ENCODE measurements at places on chromosomes 5 and 9.

GRCh38 chr5:169116961-169117461, 183.9 kb downstream of the SLIT3 start:
- no peak for ATAC-seq

GRCh38 chr9:92098638-92099037, 16.6 kb downstream of the SPTLC1 start:
- ATAC-seq = no peak

GRCh38 chr5:16025681-16026080, 153.9 kb downstream of the MARCHF11 start:
- no peak for ATAC-seq

- peak; percentile 20 for ATAC-seq
Observed at GRCh38 chr5:50445296-50445949, 4.3 kb upstream of the EMB start.

DNA sequence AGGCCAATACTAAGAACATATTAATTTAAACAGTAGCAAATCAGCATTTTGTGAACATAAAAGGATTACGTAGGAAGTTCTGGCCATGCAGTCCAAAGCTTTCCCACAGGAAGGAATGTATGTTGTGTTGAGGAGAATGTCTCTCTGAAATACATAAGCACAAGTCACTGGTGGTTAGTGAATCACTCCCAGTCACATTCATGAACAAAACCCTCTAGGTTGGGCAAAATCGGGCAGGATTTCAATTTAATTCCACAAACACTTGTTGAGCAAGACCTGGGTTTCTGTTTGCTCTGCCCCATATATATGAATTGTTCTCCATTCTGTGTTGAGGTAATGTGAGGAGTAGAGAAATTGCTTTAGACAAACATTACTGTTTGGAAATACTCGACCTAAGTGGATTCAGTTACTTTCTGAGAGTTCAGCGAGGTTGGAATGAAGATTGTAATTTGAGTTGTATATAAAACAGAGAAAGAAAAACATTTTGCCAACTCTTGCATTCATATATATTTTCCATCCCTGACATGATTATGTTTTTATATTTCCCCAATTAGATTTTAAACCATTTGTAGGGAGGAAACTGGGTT, 127.6 kb upstream of the RPS23 start:
- no peak for ATAC-seq

DNA sequence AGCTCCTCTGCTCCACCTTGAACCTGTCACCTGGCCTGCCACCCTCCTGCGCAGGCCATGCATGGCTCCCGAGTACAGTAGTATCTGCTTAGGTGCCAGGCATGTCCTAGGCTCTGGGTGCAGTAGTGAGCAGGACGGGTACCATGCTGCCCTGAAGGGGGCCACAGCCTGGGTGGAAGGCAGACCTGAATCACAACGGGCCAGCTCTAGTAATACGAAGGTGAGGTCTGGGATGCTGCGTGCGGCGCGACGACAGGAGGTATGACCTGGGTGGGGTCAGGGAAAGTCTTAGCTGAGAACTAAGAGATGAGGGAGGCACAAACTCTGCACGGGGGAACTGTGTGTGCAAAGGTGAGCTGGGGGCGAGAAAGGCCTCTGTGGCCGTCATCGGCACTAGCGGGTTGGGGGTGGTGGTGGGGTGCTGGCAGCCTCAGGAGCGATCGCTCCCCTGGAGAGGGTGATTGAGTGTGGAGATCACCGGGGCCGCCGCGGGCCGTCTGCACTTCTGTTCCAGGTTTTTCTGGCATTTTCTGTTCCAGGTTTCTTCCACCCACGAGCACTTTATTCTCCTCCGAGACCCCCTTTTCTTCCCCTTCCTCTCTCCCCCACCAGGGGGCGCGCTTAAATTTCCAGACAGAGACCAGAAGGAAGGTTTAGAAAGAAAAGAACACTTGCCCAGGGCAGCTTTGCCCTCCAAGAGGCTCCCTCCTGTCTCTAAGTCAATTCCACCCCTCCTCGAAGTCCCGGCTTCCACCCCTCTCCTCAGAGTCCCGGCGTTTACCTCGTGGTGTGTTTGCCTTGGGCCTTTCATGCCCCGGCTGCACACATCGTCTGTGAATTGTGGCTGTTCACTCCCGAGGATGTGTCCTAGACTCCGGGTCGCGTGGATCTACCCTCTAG, 15.1 kb downstream of the PDLIM4 start:
- ATAC-seq = peak; percentile 42

- no peak for ATAC-seq
Observed at GRCh38 chr5:168110870-168111832, 180.3 kb upstream of the WWC1 start.

- ATAC-seq = no peak
Observed at GRCh38 chr9:12851341-12852090, 76.7 kb downstream of the LURAP1L start.

DNA sequence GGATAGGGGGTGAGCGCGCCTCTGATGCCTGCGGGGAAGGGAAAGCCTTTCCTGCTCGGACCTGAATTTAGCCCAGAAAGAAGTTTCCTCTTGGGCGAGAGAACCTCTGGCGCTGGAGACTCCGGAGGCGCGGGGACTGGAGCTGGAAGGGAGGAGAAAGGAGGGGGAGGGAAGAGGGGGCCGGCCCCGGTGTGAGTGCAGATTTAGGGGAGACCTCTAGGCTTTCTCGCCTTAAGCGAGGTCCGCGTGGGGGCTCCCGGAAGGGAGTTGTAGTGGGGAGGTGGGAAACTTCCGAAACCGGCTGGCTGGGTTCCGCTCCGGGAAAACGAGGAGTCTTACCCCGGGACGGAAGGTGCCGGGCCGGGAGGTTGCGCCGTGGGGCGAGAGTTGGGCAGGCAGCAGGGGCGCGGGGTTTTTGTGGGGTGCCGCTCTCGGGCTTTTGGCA, 1.3 kb downstream of the PCSK5 start:
- no peak for ATAC-seq

DNA sequence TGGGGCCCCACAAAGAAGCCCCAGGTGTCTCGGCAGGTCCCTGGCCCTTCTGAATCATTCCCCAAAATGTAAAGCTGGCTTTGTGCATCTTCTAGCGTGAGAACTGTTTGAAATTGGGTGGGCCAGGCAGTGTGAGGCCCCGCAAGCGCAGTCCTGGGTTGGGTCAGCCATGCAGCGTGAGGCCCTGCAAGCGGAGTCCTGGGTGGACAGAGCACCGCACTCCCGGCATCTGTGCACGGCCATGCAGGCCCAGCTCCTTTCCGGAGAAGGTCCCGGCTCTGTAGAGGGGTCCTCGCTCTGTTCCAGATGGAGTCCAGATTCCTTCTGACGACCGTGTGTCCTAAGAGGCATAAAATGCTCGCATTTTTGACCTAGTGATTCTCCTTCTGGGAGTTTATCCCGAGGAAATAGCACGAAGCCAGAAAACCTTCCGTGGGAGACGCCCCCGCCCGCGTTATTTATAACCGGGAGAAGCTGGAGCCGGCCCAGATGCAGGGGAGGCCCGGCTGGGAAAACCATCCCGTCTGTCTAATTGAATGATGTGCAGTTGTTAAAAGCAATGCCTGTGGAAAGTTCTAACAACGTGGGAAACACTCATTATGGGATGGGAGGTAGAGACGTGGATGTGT, 19.4 kb upstream of the NOTCH1 start:
- no peak for ATAC-seq

- peak; percentile 21 for ATAC-seq
Observed at GRCh38 chr9:95379630-95380029, 62.1 kb upstream of the FANCC start.

- no peak for ATAC-seq
Observed at GRCh38 chr5:38636626-38637025, 80.2 kb upstream of the LIFR start.

- ATAC-seq = peak; percentile 75
Observed at GRCh38 chr5:69414885-69415583, at the start of gene MARVELD2. TSS of gene MARVELD2 (plus strand) at chr5:69415116. CDS start at chr5:69419386, 4,270 bp downstream.

- no peak for ATAC-seq
Observed at GRCh38 chr5:129664336-129664937, 83.5 kb upstream of the MINAR2 start.

- ATAC-seq = no peak
Observed at GRCh38 chr5:135236228-135236907, 162.7 kb downstream of the MACROH2A1 start.

GRCh38 chr9:1658661-1659362, 356.3 kb upstream of the SMARCA2 start:
- no peak for ATAC-seq

DNA sequence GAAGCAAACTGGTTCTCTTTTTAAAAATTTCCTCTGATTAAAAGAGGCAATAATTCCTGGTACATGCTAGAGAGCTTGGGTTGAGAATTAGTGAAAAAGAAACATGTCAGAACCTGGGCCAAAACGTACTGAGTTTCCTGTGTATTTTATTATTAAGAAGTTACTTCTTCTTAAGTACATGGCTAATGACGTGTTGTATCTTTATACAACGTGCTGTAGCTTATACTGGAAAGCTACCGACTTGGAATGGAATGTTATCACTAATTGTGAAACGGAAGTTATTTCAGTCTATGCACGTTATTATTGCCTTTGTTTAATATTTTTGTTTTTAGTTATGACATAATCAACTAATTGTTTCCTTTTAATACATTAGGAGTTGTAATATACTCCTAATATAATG, 43.1 kb downstream of the ZNF366 start:
- no peak for ATAC-seq

- no peak for ATAC-seq
Observed at GRCh38 chr5:21085791-21086190, 1097.8 kb upstream of the CDH18 start.

DNA sequence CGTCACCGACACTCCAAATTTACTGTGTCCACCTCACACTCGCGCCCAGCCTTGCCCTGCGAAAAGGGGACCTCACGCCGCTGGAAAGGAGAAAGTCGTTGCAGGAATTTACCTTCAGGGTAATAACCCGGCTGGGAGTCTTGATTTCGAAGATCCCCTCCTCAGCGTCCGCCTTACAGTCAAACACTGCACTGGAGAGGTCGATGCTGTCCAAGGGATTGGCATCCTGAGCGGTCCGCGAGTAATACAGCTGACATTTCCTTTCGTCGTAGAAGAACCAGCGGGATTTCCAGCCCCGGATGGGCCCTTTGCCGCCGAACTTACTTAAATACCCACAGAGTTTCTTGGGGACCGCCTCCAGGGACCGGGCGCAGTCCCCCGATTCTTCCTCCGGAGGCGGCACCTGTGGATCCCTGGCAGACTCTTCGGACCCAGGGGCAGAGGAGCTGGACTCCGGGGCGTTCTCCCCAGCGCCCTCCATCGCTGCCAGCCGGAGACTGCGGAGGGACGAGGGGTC, 330 bp downstream of the TBC1D2 start:
- ATAC-seq = peak; percentile 6

DNA sequence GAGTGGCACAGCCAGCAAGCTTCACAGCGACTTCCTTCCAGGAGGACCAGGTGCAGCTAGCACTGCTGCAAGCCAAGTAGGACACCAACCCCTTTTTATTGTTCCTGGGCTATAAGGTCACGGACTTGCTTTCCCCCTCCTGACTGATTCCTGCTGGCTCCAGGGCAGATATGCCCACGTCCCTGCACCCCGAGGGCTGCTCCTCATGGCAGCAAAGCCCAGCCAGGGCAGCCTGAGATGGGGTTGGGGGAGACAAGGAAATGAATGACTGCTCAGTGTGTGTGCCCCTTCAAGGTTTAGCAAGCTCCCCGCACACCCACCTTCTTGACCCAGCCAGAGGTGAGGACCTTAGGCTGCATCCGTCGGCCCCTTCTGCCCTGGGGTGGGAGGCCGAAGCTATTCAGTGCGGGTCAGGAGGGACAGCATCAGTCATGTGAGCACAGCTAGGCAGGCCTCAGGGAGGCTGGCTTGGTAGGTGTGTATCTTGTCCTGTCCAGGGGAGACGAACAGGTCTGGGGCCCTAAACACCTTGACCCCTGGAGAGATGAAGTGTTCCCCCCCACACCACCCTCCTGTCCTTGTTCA, 136.2 kb upstream of the PHYKPL start:
- no peak for ATAC-seq

- ATAC-seq = no peak
Observed at GRCh38 chr5:54746777-54747398, 229.3 kb downstream of the SNX18 start.

- ATAC-seq = no peak
Observed at GRCh38 chr5:78361631-78361993, 1.2 kb downstream of the SCAMP1 start.

DNA sequence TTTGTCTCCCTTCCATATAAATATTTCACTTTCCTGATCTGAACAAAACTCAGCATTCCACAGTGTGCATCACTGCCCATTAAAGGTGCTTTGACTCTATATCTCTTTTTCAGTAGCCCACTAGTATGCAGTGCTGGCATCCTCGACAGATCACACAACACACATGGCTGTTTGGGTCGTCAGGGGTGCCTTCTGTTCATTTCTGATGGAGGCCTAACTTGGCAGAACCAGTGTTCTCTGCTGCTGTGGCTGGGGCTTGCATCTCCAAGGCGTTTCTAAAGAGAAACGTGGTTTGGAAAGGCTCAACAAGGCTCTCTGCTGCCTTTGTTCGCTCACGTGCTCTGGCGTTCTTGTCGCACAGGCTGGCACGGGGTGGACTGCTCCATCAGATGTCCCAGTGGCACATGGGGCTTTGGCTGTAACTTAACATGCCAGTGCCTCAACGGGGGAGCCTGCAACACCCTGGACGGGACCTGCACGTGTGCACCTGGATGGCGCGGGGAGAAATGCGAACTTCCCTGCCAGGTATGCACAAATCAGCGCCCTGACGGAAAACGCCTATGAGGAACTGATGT, 97.7 kb upstream of the PRRC1 start:
- no peak for ATAC-seq

GRCh38 chr5:137268646-137269045, 230.5 kb downstream of the SPOCK1 start:
- ATAC-seq = no peak

DNA sequence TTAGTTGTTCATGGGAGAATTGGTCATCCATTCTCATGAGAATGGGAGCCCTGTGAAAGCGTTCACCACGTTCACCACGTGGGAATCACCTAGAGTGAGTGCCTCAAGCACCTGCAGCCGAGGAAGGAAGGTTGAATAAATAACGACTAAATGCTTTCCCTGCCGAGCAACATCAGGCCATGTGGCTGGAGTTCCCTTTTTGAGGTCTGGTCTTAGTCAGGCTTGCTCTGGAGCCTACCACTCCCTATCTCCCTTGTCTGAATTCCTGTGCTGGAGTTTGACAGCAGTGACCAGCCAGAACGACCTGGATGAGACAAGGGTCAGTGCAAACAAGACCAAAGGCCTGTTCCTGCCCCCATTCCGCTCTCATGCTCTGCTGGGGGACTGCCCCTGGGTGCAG, 28.5 kb downstream of the KCNMB1 start:
- ATAC-seq = no peak

DNA sequence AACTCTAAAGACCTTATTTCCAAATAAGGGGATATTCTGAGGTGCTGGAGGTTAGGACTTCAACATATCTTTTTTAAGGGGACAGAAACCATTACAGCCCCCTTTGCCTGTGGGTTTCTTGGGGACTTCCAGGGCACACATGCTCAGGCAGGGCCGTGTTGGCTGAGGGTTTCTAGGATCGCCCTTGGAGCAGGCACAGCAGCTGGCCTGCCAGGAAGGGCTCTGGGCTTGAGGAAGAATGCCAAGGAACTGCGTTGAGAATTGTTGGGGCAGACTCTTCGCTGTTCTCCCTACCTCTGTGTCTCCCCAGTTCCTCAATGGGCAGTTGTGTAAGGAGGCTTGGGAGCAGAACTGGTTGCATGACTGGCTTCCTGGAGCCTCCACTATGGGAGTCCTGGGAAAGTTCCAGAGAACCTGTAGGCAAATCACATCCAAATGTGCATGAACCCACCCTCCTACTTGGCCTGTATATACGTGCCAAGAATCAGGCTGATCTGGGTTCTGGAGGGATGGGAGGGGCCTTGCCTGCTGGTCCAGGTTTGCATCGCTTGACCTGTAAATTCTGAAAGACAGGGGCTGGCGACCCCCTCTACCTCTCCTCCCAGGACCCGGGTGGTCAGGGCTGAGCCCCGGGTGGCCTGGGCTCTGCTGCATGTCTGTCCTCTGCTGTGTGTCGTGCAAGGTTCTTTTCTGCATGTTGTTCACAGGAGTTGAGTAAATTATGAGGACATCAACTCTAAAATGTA, 65.5 kb downstream of the HSPA4 start:
- no peak for ATAC-seq

Data from activated CD4-positive, CD25-positive, alpha-beta regulatory T cell treated with anti-CD3 and anti-CD28 coated beads, Interleukin-2, amount 50 U/mL, for 24 hours (primary cell).